ENCODE measurements at places on chromosomes 11 and 22. TPM values are rescaled to one million over a fixed set of nuclear protein-coding genes. Genes with fewer than 3 reads are reported as not detected.

MAPK8IP1 gene
- 3.0 TPM for total RNA-seq

DNA sequence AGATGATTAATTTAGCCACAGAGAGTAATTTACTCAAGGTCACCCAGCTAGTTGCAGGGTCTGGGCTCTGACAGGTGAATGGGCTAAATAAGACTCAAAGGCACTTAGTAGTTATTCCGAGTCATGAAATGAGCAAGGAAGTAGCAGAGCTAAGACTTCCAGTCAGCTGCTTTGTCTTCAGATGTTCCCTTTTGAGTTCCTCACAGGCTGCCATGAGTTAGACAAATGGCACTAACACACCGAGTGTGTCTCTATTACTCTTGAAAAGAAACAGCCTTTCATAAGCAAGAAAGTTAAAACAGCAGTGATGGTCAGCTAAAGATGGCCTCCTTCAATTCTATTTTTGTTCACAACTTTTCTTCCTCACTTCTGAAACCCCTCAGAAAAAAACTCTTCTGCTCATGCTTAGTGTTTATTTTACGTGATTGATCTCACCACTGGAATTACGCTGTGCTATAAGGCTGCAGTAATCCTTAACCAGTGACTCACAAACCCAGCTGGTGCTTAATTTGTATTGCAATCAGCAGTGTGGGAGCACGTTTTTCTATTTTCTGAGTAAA, 389.1 kb downstream of the AASDHPPT start:
- DNase-seq = peak; percentile 76

- peak; percentile 5 for DNase-seq
Measured at GRCh38 chr11:133896028-133896427, 50.7 kb upstream of the SPATA19 start.

MB gene
- total RNA-seq = 2.3 TPM

GRCh38 chr22:47036352-47036751, 273.9 kb downstream of the TBC1D22A start:
- DNase-seq = no peak

GRCh38 chr11:121884626-121885025, 231.4 kb downstream of the BLID start:
- peak; percentile 65 for DNase-seq

- DNase-seq = no peak
Measured at GRCh38 chr11:4087551-4087950, 7.0 kb upstream of the RRM1 start.

DNA sequence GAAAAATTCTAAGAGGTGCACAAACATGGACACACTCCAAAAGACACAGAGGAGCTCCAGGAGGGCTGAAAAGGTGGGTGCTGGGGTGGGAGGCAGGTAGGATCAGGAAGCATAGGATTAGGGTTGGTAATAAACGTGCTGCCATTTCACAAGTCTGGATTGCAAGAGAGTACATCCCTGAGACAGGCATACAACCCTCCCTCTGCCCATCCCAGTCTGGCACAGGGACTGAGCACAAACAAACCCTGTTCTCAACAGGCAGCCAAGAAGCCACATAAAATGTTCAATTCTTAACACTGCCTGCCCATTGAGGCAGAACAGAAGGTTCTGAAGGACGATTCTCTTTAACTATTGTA, 18.5 kb downstream of the SLC35F2 start:
- DNase-seq = no peak

- DNase-seq = peak; percentile 43
Measured at GRCh38 chr11:23727794-23728193, 769.1 kb upstream of the LUZP2 start.

DNA sequence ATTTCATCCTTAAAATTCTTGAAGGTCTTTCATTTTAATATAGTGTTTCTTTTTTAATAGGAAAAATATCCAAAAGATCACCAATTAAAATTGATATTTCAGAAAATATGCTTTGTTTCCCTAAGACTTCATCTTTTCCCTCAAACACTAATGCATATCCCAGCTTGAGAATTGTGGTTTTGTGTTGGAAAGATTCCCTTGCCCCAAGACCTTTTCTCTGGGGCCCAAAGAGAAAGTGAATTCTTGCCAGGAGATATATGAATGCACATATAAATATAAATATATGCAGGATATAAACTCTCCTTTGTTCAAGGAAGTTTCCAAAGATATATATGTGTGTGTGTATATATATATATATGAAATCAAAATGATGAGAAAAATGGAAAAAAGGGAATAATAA, 241.2 kb downstream of the FAM76B start:
- no peak for DNase-seq

- DNase-seq = no peak
Measured at GRCh38 chr11:104073950-104074705, 37.7 kb downstream of the DDI1 start.

DNA sequence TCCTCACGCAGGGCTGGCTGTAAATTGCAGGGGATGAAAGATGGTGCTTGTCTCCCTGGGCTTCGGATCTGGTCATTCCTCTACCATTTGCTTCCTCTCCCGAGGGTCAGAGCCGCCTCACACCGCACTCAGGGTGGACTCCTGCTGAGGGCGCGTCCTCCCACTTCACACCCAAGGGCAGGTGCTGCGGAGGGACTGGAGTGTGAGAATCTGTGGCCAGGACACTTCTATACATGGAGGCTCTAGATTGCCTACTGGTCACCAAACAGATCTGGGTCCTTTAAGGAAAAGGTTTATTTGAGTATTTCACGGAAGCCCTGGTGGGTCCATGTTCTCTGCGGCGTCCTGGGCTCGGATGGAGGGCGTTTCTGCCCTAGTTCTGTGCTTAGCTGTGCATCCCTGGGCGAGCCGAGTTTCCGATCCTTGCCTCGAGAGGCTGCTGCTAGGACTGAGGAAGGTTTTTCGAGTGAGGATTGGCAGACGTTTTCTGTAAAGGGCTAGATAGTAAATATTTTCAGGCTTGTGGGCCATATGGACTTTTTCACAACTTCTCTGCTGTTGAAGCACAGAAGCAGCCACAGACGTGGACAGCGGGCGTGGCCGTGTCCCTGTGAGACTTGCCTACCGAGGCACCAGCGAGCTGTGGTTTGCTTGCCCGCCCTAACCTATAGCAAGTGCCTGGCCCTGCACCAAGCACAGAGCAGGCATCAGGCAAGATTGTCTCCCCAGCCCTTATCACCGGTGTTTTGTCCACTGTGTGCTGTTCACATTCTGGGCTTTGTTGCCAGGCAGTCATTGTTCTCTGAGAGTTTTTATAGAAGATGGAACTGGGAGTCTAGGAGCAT, 279.0 kb downstream of the TBC1D22A start:
- DNase-seq = no peak

DNA sequence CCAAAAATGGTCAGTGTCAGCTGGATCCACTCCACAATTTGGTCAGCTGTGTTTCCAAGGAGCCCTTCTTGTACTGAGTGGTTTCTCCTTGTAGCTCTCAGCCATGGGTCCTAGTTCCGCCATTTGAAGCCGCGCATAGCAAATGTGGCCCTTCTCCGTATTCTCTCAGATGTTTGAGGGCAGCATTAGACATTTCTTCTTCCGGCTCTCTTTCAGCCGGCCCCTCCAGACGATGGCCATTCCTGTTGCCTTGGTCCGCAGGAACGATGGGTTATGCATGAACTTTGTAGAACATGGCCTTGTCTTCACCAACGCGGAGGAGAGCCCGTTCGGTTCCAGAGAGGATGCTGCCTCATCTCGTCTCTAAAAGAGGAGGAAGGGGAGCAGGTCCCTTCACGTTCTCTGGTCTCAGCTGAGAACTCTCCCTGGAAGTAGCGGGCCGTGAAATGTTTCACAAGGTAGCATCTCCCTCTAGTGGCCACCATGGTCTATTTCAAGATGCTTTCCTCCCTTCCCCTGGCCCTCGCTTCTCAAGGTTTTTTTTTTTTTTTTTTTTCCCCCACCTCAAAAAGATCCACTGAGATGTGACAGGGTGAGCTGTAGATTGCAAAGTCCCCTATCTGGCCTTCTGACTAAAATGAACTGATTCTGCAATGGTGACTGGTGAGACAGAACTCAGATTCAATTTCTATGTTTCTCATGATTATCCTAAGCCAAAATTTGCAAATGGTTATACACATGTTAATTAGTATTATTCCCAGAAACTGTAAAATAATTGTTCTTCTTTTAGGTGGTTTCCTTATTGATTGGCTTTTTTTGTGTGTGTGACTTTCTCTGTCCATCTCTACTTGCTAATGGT, 19.8 kb upstream of the PLET1 start:
- peak; percentile 76 for DNase-seq

CSF2RB gene
- total RNA-seq = not detected

- peak; percentile 27 for DNase-seq
Measured at GRCh38 chr11:10975287-10975721, 117.5 kb upstream of the ZBED5 start.

TCF20 gene
- total RNA-seq = 13.9 TPM

DNA sequence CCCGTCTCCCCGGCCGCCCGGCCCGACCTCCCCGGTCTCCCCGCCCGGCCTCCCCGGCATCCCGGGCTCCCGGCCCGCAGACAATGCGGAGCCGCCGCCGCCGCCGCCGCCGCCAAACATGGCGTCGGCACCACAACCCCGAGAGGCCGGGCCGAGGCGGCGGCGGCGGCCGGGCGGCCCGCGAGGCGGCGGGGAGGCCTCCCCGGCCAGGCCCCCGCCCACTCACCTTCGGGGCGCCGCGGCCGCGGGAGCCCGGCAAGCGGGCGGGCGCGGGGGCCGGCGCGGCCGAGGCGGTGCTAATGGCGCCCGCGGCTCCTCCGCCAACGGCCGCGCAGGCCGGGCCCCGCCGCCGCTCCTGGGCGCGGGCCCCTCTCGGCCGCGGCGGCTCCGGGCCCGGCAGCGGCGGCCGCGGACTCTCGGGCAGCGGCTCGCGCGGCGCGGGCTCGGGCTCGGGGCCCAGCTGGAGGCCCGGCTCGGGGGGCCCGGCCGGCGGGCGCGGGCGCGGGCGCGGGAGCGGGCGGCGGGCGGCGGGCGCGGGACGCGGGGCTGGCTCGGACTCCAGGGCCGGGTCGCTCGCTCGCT, 311 bp downstream of the BRD1 start:
- DNase-seq = peak; percentile 9

DNA sequence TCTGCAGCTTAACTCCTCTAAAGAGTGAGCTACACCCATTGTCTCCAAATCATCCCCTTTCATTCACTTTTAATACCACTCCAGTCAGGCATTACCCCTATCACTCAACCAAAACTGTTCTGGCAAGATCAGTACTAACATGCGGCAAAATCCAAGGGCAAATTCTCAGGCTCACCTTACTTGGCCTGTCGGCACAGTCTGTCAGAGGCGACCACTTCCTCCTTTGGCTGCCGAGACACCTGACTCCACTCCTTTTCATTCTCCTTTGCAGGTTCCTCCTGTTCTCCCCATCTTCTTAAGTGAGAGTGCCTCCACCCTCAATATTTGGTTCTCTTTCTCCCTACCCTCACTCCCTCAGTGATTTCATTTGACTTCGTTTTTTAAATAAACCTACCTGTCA, 4.2 kb downstream of the C11orf91 start:
- DNase-seq = no peak

- no peak for DNase-seq
Measured at GRCh38 chr11:78201096-78201818, 12.5 kb downstream of the USP35 start.

DNA sequence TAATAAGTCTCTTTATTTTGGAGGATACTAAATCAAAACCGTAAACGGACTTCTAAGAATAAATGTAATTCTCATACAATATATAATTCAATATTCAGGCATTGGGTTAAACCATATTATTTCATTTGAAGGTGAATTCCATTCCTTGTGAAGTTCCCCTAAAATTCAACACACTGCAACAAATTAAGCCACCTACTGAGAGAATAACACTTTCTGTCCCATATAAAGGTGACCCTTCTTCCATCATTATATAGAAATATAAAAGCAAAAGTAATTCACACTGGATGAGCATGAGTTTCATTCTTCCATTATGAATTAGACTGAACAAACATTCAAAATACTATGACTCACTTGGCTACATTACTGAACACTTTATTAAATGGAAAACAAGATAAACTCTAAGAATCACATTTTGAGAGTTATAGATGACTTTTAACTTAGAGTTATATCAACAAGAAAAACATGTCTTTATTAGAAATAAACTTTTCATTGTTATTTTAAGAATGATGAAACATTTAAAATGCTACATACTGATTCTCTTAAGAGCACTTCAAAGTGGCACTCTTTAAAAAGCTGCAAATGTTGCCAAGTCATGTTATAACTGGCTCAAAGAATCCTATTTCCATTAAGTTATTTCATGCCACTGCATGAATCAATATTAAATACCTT, 2.8 kb downstream of the SESN3 start:
- no peak for DNase-seq

DNA sequence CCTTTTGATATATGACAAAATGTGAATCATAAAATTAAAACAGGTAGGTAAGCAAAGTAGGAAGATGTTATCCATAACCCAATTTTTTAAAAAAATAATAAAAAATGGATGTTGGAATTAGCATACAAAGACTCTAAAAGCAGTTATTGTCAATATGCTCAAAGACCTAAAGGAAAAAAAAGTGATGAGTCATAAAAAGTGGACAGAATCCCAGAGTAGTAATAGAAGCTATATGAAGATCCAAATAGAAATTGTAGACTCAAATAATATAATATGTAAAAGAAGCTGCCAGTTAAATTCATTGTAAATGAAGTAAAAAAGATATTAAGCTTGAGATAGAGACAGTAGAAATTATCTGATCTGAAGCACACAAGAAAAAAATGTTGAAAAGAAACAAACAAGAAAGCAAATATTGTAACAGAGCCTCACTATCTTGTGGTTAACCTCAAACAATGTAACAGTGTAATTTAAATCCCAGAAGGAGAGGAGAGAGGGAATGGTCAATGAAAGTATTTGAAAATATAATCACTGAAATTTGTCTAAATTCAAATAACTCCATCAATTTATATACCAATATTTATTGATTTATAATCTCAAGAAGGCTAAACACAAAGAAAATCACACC, 773.4 kb upstream of the RAG2 start:
- no peak for DNase-seq

- DNase-seq = no peak
Measured at GRCh38 chr11:1297576-1298473, 11.6 kb downstream of the TOLLIP start.

- no peak for DNase-seq
Measured at GRCh38 chr11:112265659-112266409, 5.2 kb upstream of the PLET1 start.

GRCh38 chr11:128686021-128686741, 7.7 kb upstream of the FLI1 start:
- no peak for DNase-seq

DNA sequence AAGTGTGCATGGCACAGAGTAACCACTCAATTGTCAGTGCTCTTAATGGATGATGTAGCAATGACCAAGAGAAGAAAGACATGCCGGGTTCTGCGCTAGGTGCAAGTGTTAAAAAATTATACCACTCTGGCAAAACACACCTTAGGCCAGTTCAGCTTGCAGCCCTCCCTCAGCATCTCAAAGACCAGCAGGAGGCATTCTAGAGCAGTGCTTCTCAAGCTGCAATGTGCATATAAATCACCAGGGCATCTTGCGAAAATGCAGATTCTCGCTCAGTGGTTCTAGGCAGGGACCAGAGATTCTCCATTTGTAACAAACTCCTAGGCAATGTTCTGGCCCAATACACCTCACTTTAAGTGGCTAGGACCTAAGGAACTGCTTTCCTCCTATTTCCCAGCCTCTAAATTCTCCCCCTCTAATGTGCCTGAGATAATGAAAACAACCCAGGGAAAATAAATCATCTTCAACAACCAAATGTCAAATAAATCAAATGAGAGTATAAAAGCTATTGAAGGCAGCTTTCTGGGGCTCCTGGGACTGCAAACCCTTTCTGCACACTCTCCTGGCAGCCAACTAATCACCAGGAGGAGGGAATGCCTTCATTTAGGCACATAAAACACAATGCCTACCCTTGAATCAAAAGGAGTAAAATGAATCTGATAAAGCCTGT, 337.2 kb upstream of the API5 start:
- DNase-seq = no peak

MYBPC3 gene
- total RNA-seq = not detected

- peak; percentile 4 for DNase-seq
Measured at GRCh38 chr11:16738947-16739815, 734 bp downstream of the C11orf58 start.
